ENCODE measurements at places on chromosomes 5 and 9.

GRCh38 chr5:157067005-157067404 lies 8.1 kb upstream of the HAVCR1 start:
- no peak for DNase-seq

DNA sequence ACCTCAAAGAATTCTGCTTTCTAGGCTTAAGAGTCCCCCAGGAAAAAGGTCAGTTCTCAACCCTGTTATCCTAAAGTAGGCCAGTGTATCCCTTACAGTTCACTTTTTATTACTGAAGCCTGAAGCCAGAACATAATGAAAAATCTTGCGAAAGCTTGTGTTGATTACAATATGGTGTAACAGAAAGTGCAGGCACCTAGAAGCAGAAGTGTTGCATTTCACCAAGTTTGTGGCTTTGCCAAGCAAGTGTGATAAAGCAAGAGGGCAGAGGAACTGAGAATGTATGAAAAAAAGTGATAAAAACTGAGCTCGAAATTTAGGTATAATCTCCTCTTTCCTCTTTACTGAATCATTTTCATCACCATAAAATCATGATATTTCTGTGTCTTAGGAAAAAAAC lies 26.2 kb downstream of the AGTPBP1 start:
- no peak for DNase-seq

DNA sequence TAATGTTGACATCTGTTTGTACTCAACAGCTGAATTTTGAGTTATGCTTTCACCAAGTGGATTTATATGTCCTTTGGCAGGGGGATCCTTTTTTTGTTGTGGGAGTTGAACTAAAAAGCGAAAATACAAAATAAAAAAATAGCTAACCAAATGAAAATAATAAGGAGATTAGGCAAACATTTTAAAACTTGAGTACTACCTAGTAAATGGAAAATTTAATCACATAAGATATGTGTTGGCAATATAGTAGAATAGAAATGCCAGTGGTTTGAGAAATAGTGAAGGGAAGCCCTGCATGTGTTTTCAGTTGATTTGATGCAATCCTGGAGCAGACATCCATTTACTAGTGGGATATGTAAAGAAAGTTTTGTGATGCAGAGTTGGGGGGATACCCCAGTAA lies 98.0 kb downstream of the RASGRF2 start:
- no peak for DNase-seq

GRCh38 chr5:98076501-98076900 lies 697.0 kb upstream of the RGMB start:
- no peak for DNase-seq

DNA sequence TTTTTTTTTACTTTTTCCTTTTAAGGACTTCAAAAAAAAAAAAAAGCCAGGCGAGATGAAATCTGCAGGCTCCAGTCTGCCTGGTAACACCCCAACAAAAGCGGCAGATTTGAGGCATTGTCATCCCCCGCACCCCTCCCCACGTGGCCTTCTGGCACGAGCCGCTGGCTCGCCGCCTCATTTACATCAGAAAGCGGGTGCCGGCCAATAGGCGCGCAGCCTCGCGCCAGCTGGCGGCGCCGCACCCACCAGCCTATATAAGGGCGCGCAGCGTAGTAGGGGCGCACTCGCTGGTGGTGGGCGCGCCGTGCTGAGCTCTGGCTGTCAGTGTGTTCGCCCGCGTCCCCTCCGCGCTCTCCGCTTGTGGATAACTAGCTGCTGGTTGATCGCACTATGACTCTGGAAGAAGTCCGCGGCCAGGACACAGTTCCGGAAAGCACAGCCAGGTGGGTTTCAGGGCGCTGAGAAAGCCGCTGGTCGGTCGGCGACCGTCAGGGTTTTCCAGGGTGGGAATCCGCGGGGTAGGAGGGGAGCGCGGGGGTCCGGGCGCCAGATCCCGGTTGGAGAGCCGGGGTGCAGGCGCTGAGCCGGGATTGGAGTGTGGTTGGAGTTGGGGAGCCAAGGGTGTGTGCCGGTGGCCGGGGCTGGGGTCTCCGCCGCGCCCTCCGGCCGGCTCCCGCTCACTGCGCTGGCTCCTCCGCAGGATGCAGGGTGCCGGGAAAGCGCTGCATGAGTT lies at the start of gene GADD45G:
Gene GADD45G, plus strand, starts transcription at position 284 of the 736 bp plus-strand sequence. Its CDS starts 110 bp downstream, at position 394.
- DNase-seq, result peak; percentile 77

DNA sequence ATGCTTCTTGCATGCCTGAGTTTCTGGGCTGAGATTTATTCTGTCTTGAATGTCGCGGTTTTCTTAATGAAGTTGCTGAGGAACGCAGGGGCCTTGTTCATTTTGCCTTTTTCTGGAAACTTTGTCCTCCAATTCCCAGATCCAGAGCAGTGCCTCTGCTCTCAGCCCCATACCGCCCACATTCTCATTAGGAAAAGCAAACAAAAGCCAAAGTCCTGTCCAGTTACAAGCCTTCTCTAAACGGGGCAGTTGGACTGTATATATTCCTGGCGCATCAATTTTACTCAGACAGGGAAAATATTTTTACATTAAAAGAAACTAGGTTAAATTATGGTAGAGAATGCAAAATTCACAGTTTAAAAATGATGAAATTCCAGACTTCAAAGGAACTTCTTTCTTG lies 1.2 kb upstream of the PSAT1 start:
- DNase-seq, result no peak

DNA sequence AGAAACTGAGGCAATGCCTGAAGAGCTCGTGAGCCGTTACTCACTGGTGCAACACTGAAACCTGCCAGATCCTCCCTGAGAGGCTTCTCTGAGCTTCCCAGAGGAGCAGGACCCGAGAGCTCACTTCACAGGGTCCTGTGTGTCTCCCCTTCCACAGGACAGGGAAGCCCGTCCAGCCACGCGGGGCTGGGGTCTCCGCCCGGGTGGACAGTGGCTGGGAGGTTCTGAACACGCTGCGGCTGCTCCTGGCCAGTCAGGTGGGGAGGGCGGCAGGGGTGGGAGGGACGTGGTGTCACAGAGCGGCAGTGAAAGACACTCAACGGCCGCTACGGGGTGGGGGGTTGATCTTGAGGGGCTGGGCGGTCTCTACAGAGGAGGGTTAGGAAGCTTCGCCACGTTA lies 290 bp upstream of the ZDHHC11 start:
- no peak for DNase-seq

- DNase-seq, result no peak
These were observed 20.5 kb upstream of the PITX1 start for GRCh38 chr5:135054546-135054945.

DNA sequence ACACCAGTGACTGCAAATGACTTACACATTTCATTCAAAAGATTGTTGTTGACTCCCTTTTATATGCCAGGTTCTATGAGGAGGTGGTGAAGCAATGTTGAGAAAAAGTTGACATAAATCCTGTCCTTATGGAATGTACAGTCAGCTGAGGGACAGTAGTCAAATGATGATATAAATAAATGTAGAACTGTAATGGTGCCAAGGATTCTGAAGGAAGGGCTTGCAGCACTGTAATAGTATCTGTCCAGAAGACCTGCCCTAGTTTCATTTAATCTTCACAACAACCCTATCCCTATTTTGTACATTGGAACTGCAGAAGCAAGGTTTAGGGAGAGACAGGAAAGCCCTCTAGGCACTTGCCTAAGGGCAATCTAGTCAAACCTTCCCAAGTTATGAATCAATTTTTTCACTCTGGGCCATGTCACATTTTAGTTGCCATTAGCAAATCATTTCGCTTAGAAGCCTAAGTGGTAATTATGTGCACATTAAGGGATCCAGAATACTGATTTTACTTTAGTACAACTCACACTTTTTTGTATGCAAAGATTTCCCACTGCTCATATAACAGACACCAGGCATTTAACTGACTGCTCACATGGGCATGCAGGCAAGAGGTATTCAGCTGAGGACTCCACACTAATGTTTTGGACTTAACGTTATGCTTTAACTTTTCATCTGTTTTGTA lies 34.5 kb upstream of the LIFR start:
- no peak for DNase-seq

DNA sequence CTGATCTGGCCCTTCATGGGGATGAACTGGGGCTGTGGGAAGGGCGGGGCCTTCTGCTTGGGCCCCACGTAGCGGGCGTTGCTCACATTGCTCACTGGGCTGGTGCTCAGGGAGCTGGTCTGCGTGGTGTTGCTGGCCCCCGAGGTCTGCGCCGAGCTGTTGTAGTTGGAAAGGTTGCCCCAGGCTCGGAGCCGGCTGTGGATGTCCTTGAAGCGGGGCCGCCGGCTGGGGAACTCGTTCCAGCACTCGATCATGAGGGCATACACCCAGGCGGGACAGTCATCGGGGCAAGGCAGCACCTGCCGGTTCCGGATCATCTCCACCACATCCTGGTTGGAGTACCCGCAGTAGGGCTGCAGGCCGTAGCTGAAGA lies 226.0 kb downstream of the ROR2 start:
- DNase-seq, result no peak

GRCh38 chr5:148793261-148793660 lies 33.1 kb upstream of the ADRB2 start:
- DNase-seq, result no peak

DNA sequence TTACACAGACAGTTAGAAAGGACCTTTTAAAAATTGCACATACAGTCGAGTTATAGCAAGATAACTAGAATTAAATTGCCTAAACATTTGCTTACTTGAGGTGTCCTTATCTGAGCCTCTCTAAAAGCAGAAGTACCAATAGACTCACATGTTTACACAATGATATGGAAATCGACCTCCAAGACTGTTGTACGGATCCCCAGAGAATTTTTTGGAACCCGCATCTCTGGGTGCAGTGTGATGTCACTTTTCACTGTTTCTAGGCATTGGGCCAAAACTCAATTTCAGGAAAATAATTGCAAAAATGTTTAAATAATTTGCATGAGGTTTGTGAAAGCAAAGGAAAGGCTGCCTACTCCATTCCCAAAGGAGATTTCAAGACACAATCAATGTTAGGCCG lies 63.1 kb upstream of the ATG10 start:
- DNase-seq, result no peak

- DNase-seq, result no peak
These were observed 2.4 kb downstream of the CCL28 start for GRCh38 chr5:43409809-43410271.

DNA sequence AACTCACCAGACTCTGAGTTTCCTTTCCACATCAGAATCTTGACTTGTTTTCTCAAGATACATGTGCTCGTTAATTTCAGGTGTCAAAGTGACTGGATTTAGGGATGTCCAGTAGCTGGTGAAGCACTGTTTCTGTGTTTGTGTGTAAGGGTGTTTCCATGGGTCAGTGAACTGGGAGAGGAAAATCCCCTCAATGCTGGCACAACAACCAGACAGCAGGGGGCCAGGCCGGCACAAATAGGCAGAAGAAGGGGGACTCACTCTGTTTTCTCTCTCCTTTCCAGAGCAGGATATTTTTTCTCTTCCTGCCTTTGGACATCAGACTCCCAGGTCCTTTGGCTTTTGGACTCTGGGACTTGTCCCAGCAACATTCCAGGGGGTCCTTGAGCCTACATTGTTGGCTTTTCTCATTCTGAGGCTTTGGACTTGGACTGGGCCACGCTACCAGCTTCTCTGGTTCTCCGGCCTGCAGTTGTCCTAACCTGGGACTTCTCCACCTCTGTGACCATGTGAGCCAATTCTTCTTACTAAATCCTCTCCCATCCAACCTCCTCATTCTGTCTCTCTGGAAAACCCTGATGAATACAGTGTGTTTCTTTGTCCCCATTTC lies 144.0 kb downstream of the CAAP1 start:
- DNase-seq, result no peak

DNA sequence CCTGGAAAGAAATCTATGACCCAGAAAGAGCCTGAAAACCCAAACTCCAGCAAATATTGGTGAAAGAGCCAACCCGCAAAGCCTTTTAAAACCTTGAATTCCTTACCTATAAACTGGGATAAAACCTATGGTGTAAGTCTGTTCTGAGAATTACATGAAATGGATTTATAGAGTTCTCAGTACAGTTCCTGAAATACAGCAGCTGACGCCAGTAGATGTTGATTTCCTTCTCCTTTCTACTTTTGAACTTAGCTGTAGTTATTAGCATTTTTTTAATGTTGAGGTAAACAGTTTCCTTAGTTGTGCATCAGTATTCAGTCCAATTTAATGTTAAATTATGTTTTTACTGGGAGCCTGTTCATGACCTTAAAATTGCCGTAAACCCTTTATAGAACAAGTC lies 3.7 kb downstream of the SPIN1 start:
- DNase-seq, result no peak

- DNase-seq, result no peak
These were observed 113.2 kb downstream of the SEC61B start for GRCh38 chr9:99335280-99335679.

DNA sequence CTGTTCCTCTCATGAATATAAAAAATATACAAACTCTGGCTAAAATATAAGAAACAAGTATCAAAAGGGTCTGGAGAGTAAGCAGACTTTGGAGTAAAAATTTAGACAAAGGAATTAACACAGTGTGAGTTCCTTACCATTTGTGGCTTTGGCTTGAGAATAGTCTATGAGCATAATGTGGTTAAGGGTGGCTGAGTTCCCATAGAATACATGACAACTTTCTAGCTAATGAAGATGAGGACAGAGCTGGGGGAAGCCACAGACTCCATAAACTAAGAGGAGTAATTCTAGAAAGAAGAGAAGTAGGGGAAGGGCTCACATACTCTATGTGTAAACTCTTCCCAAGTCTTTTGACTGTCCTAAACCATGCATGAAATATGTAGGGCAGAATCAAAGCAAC lies 79.4 kb downstream of the CAAP1 start:
- no peak for DNase-seq

GRCh38 chr5:89973516-89973915 lies 436.0 kb downstream of the CETN3 start:
- DNase-seq, result no peak

GRCh38 chr5:172705576-172706084 lies 64.6 kb downstream of the NEURL1B start:
- DNase-seq, result no peak
